ENCODE measurements at places on chromosomes 16 and 17. TPM values are rescaled to one million over a fixed set of nuclear protein-coding genes. Genes with fewer than 3 reads are reported as not detected.
A peak's percentile ranks its signal among the peaks of the same experiment; 100 is the strongest.

EXOC3L1 gene
- total RNA-seq, result 11.2 TPM

PDK2 gene
- total RNA-seq, result 80.7 TPM

GRCh38 chr17:80126449-80126715 lies 20.5 kb downstream of the EIF4A3 start:
- DNase-seq, result no peak

GRCh38 chr17:15436473-15437302 lies 30.7 kb downstream of the CDRT4 start:
- DNase-seq, result peak; percentile 66

DNA sequence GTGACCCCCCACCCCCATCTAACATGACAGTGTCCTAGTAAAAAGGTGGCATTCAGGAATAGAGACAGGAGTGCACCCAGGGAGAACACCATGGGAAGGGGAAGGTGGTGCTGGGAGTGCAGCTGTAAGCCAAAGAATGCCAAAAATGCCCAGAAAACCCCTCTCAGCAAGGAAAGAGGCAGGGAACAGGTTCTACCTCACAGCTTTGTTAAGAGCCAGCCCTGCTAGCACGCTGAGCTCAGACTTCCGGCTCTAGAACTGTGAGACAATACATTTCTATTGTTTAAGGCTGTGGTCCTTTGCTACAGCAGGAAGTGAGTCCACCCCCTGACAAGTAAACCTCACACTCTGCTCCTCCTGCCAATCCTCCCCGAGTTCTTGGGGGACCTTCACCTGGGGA lies 302.4 kb upstream of the N4BP1 start:
- no peak for DNase-seq

DNA sequence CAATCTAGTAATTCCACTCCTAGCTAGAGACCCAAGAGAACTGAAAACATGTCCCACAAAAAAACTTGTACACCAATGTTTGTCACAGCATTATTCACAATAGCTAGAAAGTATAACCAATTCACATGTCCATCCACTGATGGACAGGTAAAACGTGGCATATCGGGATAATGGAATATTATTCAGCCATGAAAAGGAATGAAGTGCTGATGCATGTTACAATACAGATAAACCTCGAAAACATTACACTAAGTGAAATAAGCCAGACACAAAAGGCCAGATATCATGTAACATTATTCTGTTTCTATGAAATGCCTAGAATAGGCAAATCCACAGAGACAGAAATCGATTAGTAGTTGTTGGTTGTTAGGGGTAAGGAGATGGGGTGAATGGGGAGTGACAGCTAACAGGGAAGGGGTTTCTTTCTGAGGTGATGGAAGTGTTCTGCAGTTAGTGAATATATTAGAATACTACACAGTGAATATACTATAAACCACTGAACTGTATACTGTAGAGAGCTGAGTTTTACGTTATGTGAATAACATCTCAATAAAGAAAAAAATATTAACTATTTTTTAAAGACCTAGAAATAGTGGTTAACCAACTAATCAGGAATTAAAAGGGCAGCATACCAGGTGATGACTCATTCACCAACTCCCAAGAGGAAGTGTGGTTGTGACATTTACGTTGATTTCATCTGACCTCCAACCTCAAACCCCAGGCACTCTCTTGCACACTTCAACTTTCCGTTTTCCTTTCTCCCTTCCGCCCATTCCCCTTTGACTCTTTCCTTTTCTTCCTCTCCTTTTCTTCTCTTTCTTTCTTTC lies 48.6 kb downstream of the GAS7 start:
- DNase-seq, result no peak

Data from upper lobe of left lung (tissue), 6 donors.